ENCODE measurements at places on chromosomes 5 and 9.
A peak's percentile ranks its signal among the peaks of the same experiment; 100 is the strongest.

DNA sequence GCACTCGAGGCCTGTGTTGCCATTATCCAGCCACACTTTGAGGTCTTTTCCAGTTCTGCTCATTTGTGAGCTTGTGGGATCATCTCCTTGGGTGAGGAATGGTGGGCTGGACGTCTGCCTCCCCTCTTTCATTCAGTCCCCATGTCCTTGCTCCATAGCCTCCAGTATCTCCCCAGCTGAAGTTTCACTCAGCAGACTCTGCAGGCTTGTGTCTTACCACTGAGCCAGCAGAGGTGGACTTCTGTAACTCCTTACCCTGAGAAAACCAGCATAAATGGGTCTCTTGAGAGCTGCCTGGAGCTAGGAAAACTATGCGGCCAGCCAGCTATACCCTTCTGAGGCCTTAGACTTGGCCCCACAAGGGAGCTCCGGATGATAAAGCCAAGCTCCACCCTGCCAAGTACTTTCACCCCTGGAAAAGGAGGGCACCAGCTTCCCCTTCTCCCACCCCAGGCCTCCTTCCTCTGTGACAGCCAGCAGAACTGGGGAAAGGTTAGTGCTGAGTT lies 12.2 kb downstream of the IRF1 start:
- DNase-seq: no peak

- DNase-seq: no peak
Measured at GRCh38 chr5:129698661-129699060, 49.2 kb upstream of the MINAR2 start.

- no peak for DNase-seq
Measured at GRCh38 chr9:14192556-14192955, 121.4 kb downstream of the NFIB start.

- DNase-seq: no peak
Measured at GRCh38 chr5:19988457-19988856, 457 bp upstream of the CDH18 start.

DNA sequence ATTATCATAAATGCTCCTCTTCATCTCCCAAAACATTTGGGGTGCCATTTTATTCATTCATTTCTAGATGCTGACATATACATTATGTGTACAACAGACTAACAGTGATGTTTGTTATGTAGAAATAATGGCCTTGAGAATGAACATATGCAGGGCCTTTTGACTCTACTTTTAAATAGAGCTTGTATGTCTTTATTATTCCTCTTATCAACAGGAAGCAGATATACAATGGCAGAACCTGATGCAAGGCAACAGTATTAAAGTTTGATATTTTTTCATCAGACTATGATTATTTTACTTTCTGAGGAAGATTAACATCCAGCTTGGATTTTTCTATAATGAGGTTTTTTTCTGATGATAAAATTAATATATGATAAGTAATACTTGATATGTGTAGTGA lies 44.1 kb downstream of the SNX18 start:
- DNase-seq: no peak

GRCh38 chr5:15285901-15286583 lies 213.9 kb upstream of the FBXL7 start:
- no peak for DNase-seq

DNA sequence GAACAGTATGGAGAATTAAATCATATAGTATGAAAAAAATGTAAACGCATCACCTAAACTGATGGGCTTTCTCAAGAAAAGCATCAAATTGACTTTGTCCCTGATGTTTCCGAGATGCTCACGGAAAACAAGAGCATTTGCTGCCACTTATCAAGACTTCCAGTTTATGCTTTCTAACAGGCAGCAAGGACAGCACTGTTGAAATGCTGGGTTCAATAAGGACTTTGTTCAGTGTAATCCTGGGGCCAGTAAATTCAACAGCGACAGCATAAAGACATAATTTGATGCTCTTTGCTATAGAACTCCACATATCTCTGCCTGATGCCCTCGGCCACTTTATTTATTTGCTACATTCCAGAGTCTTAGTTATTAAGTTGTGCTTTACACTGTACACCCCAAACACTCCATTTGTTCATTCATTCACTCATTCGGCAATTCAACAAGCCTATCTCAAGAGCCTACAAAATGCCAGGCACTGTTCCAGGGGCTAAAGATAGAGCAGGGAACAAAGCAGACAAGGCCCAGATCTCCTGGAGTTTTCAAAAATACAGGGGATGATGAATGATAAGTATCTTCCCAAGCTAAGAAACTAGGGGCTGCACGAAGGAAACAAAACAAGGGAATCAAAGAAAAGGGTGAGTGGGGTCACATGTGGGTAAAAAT lies 294.6 kb downstream of the ZNF608 start:
- DNase-seq: no peak

DNA sequence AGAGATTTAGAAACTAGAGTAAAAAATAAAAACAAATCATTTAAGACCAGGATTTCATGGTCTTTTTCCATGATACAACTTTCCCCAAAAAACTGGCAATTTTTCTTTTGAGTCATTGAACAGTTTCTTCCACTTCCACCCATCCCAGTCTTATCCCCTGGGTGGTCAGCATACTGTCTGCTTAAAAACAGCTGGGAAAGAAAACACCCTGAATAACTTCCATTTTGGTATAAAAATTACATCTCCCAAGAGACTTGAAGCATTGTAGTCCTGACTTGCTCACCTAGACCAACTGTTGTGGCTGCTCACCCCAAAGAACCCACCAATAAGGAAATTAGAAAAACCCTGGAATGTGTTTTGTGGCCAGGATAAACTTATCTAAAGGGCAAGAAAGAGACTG lies 731.3 kb downstream of the NR2F1-AS1 start:
- DNase-seq: no peak

DNA sequence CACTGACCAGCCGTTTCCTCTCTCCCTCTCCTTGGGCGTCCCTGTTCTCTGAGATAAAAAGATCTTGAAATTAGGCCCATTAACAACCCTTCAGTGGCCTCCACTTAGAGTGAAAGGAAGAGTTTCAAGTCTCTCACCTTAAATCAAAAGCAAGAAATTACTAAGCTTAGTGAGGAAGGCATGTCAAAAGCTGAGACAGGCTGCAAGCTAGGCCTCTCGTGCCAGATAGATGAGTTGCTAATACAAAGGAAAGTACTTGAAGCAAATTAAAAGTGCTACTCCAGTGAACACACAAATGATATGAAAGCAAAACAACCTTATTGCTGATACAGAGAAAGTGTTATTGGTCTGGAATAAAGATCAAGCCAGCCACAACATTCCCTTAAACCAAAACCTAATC lies 331.3 kb upstream of the SEMA6A start:
- DNase-seq: no peak

DNA sequence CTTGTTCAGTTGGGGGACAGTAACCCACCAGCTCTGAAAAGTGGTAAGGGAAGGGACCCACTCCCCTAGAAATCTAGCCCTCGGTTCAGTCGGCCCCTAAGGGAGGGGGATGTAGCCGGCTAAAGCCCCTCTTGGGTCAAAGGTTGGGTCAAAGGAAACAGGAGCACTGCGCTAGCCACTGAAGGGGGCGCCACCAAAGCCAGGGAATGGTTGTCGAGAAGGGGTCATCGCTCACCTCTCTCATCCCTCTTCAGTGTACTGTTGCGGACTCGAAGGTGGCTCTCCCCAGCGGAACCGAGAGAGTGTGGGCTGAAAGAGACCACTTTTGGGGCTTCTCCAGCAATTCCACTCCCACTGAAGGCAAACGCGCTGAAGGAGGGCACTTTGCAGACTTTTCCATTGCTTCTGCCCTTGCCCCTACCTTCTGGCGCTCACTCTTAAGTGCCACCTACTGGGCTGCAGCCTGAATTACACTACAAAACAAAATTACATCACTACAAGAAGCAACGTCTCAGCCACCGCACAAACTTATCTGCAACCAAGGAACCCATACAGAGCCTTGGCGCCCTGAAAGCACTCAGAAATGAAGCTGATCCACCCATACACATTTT lies 396.9 kb downstream of the PDE4D start:
- DNase-seq: no peak

GRCh38 chr5:175466700-175467318 lies 11.6 kb upstream of the SFXN1 start:
- no peak for DNase-seq

- no peak for DNase-seq
Measured at GRCh38 chr9:18678821-18679590, 205.1 kb downstream of the ADAMTSL1 start.

- DNase-seq: no peak
Measured at GRCh38 chr9:10387282-10387681, 225.5 kb downstream of the PTPRD start.

GRCh38 chr9:93232388-93232960 lies 48.5 kb downstream of the WNK2 start:
- DNase-seq: no peak

DNA sequence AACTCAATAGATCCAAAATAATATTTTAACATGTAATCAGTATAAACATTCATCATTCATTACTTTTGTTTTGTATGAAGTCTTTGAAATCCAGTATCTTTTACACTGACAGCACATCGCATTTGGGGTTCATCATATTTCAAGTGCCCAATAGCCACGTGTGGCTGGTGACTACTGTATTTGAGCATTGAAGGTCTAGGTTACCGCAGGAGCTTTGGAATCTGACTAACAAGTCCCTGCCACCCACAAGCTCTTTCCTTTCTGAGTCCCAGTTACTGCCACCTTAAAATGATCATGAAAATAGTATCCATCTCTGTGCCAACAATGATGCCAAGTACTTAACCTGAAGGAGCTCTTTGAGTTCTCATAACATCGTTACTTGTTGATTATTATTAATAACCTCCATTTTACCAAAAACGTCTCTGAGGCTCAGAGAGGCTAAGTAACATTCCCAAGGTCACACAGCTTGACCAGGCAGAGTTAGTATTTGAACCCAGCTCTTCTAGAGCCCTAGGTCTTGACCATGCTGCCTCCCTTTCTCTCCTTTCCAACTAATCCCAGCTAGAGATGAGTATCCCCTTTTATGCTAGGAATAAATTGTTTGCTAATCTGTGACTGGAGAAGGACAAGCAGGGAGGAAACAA lies 24.2 kb downstream of the ARHGEF37 start:
- no peak for DNase-seq

DNA sequence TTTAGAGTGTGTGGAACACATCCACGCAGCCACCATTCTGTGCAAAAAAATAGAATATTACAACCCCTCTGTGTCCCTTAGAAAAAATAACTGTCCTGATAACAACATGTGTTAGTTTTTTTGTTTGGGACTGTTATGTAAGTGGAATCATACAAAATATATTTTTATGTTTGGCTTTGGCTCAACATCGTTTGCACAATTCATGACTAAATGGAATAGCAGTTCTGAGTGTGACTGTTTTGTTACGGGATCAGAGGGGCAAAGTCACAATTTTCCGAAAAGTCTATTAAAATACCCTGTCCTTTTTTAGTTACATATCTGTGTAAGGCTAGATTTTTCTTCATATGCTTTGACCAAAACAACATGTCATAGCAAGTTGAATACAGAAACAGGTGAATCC lies 12.8 kb downstream of the MTREX start:
- no peak for DNase-seq

DNA sequence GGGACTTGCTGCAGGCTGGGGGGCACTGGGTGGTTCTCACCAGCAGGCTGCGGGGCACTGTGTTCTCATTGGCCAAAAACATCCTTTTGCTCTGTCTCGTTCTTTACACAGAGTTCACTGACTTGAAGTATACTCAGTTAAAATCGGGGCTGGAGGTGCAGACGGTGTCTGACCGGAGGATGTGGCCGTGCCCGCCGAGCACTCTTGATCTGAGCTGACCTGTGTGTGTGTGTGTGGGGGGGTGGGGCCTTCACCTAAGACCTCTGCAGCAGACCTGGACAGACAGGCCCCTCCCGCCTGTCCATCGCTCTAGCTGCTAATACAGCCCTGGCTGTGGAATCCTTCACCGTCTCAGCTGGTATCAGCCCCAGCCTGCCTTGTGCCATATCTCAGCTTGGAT lies 7.1 kb downstream of the TOR1B start:
- no peak for DNase-seq

GRCh38 chr9:90141723-90142122 lies 500.9 kb downstream of the DIRAS2 start:
- DNase-seq: no peak

- DNase-seq: no peak
Measured at GRCh38 chr5:1118738-1119137, 6.9 kb upstream of the SLC12A7 start.

- peak; percentile 61 for DNase-seq
Measured at GRCh38 chr9:36008774-36009300, 27.9 kb upstream of the RECK start.

- no peak for DNase-seq
Measured at GRCh38 chr5:123449424-123449974, 26.3 kb upstream of the CEP120 start.

- DNase-seq: no peak
Measured at GRCh38 chr9:105900123-105900522, 205.8 kb downstream of the TMEM38B start.

GRCh38 chr5:76606701-76607100 lies 16.5 kb downstream of the F2RL2 start:
- DNase-seq: no peak

GRCh38 chr5:39370555-39371366 lies 6.5 kb upstream of the C9 start:
- no peak for DNase-seq

DNA sequence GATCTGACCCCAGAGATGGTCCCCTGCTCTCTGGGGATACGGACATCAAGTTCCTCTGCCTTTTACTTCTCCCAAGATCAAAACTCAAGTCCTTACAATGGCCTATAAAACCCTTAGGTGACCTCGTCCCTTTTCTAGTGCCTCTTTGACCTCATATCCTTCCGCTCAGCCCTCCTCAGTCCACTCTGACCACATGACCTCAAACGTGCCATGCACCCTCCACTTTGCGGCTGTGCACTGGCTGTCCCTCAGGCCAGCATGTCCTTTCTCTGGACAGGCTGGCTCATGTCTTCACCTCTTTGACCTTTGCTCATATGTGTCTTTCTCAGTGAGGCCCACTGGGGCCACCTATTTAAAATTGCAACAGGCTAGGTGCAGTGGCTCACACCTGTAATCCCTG lies 14.7 kb downstream of the TRMO start:
- DNase-seq: no peak

- DNase-seq: no peak
Measured at GRCh38 chr9:123339666-123340510, 16.1 kb upstream of the CRB2 start.

Data from NT2/D1 (cell line).